ENCODE measurements at places on chromosomes 7 and 10.

DNA sequence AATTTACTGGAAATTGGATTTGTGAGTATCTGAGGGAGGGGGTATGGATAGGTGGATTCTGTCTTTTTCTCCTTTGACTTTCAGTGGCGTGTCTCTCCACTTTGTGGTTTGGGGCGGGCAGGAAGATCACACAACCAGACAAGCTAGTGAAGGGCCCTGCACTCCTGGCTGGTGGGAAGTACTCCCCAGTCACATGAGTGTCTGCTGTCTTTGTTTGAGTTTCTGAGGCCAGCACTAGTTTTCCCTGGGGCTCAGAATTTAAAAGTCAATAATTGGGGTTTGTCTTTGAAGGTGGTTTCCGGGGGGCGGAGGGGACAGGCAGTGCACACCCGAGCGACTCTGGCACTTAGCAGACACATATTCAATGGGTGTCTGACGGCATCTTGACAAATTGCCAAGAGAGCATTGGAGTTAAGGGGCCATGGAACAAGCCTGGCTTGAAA, 120.1 kb downstream of the WDFY4 start:
- no peak for DNase-seq

- DNase-seq, result no peak
Measured at GRCh38 chr10:52050429-52051047, 263.5 kb upstream of the DKK1 start.

DNA sequence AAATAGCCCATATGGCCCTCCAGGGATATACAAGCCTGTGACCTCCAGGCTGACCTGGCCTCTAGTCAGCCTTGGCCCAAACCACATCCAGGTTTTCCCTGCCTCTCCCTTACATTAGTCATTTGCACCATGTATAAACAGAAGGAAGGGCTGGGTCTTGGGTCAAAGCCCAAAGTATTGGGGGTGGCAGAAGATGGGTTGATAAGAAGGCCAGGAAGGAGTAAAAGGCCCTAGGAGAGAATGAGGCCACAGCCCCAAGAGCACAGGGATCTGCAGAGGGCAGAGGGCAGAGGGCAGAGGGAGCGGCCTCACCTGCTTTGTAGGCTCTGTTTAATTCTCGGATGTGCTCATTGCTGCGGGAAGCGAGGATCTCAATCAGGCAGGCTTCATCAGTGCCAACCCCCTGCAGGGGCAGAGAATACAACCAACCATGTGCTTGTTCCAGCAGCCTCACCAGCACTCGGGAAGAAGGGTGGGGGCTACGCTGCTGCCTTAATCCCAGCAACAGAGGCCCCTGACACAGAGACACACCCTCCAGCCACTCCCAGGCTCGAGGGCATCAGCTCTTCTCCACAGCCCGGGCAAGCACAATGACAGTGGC, 31.3 kb downstream of the PLAC9 start:
- DNase-seq, result no peak

- no peak for DNase-seq
Measured at GRCh38 chr7:4115442-4115841, 566.7 kb upstream of the FOXK1 start.

GRCh38 chr7:105693576-105693975, 112.3 kb upstream of the EFCAB10 start:
- DNase-seq, result no peak

Measured in activated CD8-positive, alpha-beta memory T cell treated with anti-CD3 and anti-CD28 coated beads for 1 hour (primary cell).